ENCODE measurements at places on chromosomes 6 and 20.

DNA sequence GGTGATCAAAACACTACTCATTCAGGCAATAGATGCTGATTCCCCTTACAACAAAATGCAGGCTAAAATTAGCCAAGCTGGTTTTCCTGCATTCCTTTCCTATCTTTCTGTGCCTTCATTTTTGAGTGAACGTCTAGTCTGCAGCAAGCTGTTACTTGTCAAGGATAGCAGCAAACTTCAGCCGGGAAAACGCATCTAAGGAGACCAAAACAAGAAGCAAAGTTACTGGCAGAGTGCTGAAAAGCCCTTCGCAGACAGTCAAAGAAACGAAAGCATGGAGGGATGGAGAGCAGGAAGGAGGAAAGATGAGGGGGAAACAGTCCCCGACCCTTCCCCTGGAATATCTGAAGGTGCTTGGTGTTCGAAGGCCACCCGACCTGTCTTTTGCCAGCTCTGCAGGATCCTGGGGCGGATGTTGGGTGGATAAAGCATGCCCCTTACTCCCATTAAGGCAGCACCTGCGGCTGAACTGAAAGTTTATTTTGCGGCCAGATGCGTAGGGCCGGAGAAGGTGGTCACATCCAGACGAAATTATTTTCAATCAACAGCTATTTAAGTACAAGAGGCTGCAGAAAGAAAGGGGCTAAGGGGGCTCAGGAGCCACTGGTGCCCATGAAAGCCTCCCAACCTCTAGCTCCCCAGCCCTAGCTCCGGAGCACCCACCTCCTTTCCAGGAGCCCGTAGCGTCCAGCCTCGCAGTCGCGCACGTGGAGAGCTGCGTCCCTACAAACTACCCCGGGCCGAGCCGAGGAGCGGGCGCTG, 538 bp downstream of the FERMT1 start:
- DNase-seq = no peak

DNA sequence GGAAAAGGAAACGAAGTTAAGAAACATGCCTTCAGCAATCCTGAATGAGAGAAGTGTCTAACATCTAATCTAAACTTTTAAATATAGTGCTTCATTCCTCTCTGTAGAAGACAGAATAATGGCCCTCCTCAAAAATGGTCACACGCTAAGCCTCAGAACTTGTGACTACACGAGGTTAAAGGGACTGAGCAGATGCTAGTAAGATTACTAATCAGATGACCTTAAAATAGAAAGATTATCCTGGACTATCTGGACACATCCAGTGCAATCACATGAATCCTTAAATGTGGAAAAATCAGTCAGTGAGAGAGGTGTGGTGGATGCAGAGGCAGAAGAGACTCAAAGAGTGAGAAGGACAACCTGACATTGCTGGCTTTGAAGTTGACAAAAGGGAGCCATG, 126.1 kb downstream of the TBX18 start:
- no peak for DNase-seq

- DNase-seq = no peak
Observed at GRCh38 chr6:90448836-90449235, 138.0 kb downstream of the MAP3K7 start.

DNA sequence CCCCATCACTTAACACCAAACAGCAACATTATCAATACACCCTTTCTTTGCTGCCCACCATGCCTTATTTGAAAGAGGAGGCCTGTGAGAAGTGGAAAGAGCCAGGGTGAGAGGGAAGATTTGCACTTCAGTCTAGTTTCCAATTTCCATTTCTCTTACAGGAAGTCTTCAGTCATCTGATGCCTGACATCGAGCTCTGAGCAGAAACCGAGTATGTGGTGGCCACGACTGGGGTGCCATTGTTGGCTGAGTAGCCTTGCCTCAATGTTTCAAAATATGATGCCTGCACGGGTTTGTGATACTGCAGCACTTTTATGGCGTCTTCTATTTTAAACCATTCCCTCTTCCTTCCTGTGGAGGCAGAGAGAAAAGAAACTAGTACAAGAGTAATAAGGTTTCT, 39.8 kb upstream of the SMIM29 start:
- DNase-seq = no peak

- DNase-seq = no peak
Observed at GRCh38 chr6:110404607-110405006, 10.8 kb downstream of the DDO start.

GRCh38 chr6:25821341-25821740, 10.5 kb downstream of the SLC17A1 start:
- DNase-seq = no peak

DNA sequence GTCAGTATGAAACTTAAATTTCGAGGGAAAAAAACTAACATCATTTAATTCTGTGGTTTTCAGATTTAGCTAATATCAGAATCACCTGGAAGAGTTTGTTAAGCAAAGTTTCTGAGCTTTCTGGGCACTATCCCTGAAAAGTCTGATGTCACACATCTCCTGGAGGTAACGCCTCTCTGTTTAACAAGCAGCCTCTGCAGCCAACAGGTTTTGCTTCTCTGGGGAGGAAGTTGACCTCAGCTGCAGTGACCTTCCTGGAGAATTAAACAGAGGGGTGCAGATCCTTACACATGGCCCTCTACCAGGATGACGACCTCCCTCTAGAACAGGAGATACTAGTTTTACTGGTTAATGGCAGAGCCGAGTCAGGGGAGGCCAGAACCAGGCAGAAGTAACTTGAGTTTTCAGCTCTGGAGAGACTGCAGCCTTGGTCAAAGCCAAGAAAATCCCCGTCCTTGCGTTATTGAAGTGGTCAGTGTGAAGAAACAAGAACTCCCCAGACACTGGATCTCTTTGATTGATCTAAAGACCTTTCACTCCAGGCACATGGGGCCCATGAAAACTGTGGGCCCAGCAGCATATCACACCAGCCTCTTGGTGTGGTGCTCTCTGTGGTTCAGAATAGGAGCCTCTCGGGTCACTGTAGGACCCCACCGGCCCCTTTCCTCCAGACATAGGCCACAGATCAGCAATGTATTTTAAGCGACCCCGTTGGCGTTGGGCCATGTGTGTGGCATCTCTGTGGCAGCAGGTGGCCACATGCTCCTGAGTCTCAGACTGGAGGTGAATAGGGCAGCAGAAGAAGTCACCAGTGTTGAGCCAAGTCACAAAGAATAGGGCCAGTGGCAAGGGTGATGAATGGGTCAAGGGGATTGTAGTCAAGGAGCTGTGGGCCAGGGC, 33.4 kb upstream of the CCR6 start:
- no peak for DNase-seq

DNA sequence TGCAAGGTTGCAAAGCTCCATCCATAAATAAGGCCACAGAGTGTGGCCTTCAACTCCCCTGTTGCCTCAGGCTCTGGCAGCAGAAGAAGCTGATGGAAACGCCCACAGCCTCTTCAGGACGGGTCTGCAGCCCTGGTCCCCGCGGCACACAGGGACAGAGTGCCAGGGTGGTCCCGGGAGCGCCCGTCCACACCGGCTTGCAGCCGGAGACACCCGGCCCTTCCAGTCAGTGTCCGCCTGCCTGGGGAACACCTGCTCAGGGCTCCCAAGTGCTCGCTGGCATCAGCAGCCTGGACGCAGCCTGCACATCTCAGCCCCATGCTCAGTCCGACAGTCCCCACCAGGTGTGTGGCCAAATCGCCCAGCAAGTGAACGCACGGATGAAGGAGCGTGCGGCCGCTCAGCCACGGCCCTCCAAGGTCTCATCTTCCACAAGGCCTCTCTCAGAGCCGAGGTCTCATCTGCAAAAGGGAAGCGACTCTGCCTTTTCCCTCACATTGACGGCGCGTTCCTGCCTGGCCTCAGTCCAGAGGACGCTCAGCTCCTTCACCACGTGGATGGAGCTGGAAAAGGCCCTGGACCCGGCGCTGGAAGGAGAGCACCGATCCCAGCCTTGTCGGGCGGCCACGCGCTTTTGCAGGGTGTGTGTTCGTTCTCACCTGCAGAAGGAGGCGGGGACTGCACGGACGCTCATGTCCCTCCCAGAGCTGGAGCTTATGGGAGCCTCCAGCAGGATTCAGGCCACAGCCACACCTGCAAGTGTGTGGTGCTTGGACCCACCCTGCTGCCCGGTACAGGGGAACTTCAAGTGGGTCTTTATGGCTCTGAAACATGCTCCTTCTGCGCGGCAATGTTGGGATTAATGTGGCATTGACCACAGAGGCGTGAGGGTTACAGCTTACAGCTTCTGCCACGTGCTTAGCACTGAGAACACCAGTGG, 180.4 kb downstream of the DLL1 start:
- DNase-seq = peak; percentile 13

- no peak for DNase-seq
Observed at GRCh38 chr20:16595376-16595775, 22.1 kb upstream of the KIF16B start.

DNA sequence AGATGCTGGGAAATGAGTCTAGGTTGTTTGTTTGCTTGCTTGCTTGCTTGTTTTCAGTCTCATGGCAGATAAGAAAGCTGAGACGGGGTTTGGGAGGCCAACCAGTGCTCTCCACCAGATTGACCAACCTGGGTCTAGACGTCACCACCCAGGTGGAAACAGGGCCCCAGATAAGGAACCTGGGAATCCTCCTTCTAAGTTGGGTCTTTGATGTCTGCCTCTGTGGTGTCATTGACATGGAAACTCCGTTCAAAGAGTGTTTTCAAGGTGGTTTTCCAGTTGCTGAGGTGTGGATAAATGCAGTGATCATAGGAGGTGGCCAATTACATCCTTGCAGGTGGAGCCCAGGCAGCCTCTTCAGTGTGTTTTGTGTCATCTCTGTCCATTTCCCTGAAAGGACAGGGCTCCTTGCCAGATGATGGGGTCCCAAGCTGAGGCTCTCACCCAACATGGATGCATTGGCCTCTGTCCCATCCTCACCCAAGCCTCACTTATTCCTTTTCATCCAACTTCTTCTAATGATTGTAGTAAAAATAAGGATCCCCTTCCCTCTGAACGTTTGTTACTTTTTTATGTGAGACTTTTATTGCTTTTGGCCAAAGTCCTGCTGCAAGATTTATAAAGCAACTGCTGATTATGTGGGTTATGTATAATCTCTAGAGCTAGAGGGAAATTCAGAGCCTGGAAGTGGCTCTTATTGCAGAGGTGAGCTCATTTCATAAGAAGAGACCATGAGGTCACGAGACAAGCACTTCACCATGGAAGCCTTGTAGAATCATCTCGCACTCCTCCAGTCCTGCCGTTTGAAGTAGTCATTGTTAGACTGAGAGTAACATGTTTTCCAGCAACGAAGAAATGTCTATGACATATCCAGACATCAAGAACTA, 32.0 kb upstream of the SYNDIG1 start:
- no peak for DNase-seq

- no peak for DNase-seq
Observed at GRCh38 chr20:35006531-35006971, 50.9 kb downstream of the MYH7B start.

- DNase-seq = no peak
Observed at GRCh38 chr6:170372380-170373325, 66.1 kb downstream of the FAM120B start.

DNA sequence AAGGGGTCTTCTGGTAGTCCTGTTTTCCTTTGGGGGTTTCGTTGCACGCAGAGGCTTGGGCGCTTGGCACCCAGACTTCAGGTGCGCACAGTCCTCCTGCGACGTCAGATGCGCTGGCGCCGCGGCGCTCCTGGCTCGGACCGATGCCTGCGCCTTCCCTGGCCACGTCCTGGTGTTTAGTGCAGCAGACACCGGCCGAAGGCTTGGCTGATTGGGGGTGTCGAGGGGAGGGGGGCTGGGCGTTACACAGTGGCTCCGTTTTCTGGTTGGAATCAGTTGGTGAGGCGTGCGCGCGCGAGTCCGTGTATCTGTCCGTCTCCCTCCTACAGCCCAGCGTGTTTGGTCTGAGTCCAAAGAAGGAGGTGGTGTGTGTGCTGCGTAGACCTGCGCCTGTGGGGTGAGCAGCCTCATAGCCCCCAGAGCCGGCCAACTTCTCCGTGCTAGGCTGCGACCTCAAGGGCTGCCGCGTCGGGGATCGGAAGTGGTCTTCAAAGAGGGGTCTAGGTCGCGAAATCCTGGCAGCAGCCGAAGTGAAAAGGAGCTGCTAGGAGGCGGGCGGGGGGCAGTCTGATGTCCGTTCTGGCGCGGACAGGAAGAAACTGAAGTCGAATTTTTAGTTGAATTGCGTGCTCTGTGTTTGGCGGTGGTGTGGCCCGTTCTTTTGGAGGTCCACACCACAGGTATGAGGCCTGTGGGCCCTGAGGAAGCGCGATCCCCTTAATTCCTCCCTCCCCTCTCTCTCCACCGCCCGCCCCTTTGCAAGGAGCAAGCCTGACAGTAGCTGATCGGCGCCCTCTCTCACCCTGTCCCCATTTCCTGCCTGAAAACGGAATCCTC, 1.5 kb downstream of the SYNDIG1 start:
- DNase-seq = peak; percentile 30

DNA sequence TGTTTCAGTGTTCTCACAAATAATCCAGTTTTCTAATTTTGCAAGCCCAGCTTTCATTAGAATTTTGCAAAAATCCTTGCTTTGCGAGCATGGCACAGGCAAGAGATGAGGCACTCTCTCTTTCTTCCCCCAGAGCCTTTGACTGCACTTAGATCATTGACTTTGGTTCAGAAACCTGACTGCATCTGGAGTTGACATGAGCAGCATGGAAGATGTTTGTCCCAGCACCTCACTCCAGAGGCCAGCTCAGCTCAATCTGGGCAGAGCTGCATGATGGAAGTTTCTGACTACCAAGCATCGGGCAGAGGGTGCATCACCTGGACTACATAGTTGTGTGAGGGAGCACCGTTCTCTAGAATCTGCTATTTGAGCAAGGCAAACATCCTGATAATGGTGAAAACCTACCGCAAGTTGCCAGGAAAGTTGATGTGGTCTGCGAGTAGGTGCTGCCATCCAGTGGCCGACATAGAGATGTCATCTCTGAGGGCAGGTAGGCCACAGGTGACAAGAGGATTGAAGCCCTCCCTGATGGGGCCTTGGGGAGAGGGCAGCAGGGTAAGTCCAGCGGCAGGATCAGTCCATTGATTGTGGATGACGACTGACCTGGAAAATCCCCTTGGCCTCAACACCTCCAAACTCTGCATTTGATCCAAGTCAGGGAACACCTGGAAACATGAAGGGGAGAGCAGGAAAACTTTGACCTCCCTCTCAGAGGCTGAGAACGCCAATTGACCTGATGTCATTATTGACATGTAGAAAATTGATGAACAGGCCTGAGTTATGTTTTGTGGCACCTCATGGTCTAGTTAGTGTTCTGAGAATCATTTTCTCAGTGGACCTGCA, 3.8 kb upstream of the LPA start:
- DNase-seq = no peak

GRCh38 chr20:31652917-31653396, 15.2 kb downstream of the COX4I2 start:
- DNase-seq = no peak

DNA sequence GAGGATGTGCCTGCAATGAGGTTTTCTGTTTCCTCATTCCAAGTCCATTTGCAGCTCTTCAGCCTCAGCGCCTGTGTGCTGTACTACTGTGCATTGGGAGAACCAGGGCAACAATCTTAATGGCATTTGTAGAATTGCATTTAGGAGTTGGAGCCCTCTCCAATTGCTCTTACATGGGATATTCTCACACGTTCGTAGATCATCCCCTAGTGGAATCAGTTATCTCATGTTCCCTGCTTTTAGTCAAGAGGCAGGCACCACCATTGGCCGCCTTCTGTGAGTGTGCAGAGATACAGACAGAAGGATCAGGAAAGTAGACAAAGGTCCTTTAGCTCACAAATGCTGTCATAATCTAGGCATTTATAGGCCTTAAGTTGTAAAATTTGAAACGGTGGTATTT, 84.2 kb upstream of the RGS17 start:
- no peak for DNase-seq

Measured in right hindlimb (tissue), 1 donor.